ENCODE measurements at places on chromosomes 7 and 10. TPM values are rescaled to one million over a fixed set of nuclear protein-coding genes. Genes with fewer than 3 reads are reported as not detected.

PCDH15 gene
- total RNA-seq: not detected

C7orf57 gene
- 1.2 TPM for total RNA-seq

DKK1 gene
- total RNA-seq: not detected

SSC4D gene
- 0.23 TPM for total RNA-seq

ITPRID1 gene
- total RNA-seq: not detected

ACSM6 gene
- total RNA-seq: not detected

METTL27 gene
- total RNA-seq: 14.4 TPM

GPR15LG gene
- not detected for total RNA-seq

ANKRD30A gene
- total RNA-seq: not detected

HMX2 gene
- 0.06 TPM for total RNA-seq

VWA2 gene
- not detected for total RNA-seq

EPO gene
- total RNA-seq: not detected

MINDY4 gene
- total RNA-seq: 2.5 TPM

SPDYE2 gene
- not detected for total RNA-seq

RBP4 gene
- 0.48 TPM for total RNA-seq

TCAF2 gene
- 3.3 TPM for total RNA-seq

CPVL gene
- total RNA-seq: 0.50 TPM

PIK3AP1 gene
- total RNA-seq: 3.0 TPM

SRRM3 gene
- 1.4 TPM for total RNA-seq

ALOX5 gene
- total RNA-seq: not detected

CCL24 gene
- not detected for total RNA-seq

GRCh38 chr10:46552526-46553237, 3.8 kb downstream of the GPRIN2 start:
- DNase-seq: no peak

DNA sequence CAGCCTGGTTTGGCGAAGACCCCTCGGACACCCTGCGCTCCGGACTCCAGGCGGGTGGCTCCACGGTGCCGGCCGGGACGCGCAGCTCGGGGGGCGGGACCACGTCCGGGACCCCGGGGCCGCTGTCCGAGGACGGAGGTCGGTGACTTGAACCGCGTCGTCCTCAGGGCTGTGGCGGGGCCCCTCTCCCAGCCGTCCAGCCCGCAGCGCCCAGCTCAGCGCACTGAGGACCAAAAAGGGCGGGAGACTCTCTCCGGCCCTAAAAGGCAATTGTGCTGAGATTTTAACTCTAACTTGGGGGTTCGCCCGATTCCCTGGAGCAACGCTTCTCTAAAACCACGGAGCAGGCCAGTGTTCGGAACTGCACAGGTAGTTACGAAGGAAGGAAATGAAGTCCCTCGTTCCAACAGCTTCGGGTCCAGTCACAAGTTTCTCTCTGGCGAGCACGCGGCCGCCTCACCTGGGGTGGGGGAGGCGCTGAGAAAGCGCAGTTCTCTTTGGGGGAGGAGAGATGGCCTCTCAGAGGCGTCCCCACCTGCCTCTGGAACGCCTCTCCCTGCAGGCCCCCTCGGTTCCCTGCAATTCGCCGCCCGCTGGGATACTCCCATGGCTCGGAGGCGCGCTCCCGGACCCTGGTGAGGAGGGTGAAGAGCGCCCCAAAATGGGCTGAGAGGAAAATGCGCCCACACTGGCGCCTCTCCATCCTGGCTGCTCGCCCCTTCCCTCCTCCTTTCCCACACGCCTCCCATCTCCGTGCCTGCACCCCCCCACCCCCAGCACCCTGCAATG, 352.7 kb downstream of the DNAJB6 start:
- DNase-seq: no peak

GRCh38 chr10:86944471-86944870, 12.9 kb downstream of the MMRN2 start:
- DNase-seq: no peak

- DNase-seq: peak; percentile 52
Observed at GRCh38 chr10:111076682-111077478, at the start of gene ADRA2A. TSS of gene ADRA2A (plus strand) at chr10:111077029. CDS start at chr10:111077997, 968 bp downstream.

DNA sequence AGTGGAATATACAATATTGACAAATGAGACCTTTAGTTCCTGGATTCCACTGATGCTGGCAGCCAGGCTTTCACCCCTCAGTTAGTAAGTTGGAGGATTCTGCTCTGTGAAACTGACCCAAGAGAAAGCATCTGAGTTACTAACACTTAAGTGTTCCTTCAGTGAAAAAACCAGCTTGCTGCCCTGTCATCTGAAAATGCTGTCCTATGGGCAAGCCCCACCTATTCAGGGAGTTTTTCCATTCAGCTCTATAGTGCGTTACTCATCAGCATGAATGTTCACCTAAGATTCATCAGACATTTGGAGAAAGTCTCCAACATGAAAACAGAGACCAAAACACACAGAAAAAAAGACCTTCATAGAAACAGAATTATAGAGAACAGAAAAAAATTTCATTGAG, 37.9 kb downstream of the PRPF18 start:
- DNase-seq: no peak

DNA sequence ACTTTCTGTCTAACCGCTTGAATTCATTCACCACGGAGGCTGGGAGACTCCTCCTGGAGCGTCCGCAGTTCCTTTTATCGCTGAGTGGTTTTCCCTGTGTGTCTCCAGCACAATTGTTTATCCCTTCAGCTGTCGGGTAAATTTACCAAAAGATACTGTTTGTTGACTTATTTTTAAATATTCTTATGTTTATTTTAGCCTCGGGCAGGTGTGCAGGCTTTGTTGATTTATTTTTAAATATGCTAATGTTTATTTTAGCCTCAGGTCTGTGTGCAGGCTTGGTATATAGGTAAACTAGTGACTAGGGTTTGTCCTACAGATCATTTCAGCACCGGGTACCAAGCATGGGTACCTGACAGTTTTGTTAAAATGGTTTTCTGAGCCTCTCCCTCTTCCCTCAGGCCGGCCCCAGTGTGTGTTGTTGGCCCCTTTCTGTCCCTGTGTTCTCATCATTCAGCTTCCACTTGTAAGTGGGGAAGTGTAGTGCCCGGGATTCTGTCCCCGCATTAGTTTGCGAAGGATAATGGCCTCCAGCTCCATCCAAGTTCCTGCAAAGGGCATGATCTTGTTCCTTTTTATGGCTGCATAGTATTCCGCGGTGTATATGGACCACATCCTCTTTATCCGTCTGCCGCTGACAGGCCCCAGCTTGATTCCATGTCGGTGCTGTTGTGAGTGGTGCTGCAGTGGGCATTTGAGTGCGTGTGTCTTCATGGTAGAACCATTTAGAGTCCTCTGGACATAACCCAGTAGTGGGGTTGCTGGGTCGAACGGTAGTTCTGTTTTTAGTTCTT, 5.3 kb downstream of the GET4 start:
- DNase-seq: no peak

DNA sequence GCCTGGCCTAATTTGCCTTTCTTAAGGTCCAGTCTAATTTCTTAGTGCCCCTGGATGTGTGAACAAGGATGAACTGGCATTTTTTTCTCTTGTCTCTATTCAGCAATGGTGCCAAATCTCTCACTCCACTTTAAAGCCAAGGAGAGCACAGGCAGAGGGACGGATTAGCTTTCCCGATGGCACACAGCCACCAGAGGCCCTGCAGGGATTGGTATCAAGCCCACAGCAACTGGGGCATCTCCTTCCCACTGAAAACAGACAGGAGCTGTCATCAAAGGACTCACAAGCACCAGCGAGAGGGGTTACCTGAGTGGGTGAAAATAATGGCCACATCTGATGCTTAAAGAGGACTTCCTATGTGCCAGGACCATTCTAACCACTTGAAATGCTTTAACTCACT, 83.1 kb downstream of the ITIH5 start:
- DNase-seq: no peak

DNA sequence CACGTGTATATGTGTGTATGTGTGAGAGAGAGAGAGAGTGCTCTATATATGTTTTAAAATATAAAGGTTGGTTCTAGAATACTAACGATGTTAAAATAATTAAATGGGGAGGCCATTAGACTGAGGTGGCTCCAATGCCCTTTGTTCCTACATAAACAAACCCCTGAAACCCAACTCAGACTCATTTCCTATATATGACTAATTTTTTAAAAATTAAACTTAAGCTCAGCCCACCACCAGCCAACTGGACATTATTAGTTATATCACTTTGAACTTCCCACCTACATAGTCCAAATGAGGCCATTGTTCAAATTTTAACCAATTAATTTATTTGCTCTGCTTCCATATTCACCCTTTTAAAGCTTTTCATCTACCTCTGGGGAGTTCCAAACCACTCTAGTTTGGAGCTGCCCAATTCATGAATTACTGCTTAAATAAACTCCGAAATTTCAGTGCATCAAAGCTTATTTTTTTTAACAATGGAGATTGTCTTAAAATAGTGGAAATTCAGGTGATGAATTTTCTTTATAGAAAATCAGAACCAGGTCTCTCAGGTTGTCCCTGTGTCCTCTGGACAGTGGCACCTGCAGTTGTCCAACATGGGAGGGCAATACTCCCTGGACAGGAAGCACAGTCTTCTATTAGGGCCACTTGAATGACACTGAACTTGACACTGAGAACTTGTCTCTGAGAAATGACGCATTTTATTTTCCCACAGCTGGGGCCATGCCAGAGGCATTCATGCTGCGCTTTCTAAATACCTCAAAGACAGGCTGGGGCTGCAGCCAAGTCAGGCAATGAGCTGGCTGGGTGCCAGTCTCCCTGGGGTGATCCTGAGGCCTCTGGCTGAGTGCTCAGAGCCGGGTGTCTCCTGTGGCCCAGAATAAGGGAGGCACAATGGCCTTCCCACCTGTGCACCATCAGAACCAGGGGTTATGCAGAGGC, 109.5 kb upstream of the TMEM72 start:
- peak; percentile 87 for DNase-seq

GRCh38 chr7:98193474-98194180, 17.6 kb upstream of the BHLHA15 start:
- DNase-seq: no peak

- DNase-seq: no peak
Observed at GRCh38 chr7:21773326-21773725, 172.4 kb downstream of the CDCA7L start.

DNA sequence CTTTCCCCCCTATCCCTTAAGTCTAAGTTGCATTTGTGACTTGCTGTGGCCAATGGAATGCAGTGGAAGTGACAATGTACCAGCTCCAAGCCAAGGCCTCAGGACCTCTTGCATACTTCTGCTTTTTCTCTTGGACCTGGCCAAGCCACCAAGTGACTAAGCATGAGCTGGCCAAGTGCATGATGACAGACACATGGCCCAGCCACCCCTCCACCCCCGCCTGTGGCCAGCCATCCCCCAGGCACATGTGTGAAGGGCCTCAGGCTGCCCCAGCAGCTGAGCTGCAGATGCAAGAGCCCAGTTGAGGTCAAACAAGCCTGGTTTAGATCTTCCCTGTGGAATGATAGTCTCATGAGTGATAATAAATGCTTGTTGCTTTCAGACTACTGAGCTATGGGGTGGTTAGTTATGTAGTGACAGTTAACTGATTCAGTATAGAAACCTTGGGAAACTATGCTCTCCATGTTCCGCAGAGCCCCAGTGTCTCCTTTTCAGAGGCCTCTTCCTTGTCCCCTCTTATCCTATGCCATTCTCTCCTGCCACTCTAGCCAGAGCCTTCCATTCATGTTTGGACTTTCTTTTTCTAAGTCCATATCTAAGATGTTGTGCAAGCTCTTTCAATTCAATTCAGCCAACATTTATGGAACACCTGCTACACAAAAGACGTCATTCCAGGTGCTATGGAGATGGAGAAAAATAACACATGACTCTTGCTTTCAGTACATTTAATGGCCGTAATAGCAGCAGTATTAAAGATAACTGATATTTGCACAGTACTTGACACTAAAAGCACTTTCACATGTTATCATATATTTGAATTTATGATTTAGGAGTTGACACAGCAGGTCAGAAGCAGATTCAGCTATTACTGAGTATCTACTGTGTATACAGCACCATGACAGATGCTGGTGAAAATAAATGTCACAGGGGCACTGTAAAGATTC, 55.5 kb upstream of the LOXL4 start:
- peak; percentile 92 for DNase-seq

DNA sequence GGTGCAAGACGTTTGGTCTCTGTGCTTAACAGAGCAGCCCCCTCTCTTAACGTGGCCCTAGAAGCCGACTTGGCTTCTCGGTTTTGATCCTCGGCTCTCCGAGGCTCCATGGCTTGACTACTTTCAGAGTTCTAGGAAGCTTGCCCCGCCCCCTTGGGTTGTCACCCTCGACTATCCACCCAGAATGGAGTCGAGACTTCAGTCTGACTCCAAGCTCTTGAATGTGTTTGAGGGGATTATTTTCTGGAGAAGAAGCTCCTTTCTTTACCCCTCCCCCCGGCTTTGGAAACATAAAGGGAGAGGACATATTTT, 448 bp downstream of the SEC24C start:
- DNase-seq: no peak

GRCh38 chr10:76881477-76882220, 756.0 kb downstream of the KCNMA1 start:
- no peak for DNase-seq

DNA sequence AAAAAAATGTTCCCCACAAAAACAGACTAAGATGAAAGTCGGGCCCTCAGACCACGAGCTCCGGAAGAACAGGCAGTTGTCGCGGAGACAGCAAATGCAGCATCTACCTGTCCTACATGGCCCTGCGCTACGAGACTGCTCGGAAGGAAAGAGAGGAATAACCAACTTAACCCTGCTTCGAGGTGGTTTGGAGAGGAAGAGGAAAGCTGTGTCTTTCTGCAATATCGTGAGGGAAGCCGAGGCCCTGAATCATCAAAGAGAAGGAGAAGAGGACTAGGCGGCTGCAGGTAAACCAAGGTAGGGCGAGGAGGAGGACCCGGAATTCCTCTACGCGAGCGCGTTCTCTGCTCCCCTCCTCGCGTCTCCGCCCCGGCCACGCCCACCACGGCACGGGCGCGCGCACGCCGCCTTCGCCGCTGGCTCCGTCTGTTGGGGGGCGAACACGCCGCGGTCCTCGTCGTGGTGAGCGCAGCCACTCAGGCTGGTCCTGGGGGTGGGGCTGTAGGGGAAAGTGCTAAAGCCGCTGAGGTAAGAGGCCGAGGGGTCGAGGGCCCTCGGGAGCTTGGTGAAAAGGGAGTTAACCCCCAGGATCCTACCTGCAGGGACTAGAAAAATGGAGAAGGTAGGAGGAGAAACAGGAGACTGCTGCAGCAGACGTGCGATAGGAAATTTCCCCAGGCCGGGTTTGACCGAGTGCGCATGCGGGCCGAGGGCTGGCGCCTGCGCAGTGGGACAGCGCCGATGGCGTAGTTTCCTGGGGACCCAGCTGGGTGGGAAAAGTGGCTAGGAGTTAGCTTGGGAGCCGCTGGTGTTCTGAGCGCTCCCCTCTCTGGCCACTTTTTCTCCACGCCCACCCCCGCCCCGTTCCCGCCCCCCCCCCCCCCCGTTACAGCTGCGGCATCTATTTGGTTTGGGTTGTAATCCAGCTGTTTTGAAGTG, at the start of the genes ANAPC16 and ASCC1:
Gene ANAPC16 (plus strand): TSS at position 402 of the 939 bp plus-strand sequence. CDS start 7,903 bp downstream, outside the sequence.
Gene ASCC1 (minus strand): TSS at position 666 of the 939 bp plus-strand sequence. CDS start 2,978 bp downstream, outside the sequence.
- DNase-seq: peak; percentile 89

DNA sequence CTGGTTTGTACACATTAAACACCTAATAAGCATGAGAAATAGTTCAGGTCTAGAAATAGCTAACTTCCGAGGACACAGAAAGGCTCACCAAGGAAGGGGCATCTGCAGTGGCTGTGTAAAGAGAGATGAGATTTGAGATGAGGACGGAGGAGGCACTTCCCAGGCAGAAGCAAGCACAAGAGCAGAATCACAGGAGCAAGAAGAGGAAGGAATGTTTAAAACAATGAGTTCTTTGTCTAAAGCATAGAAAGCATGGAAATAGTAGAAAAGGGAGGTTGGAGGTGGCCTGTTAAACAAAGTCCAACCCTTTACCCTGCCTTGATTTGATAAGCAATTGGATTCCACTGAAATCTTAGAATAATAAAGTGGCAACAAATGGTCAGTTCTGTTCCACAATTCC, 11.6 kb upstream of the PON3 start:
- no peak for DNase-seq

- DNase-seq: no peak
Observed at GRCh38 chr7:164882-165660, 27.3 kb upstream of the FAM20C start.
